H9 (cell line): ENCODE measurements at places on chromosomes 13 and 19. TPM values are rescaled to one million over a fixed set of nuclear protein-coding genes. Genes with fewer than 3 reads are reported as not detected.

Gene RNF225
- total RNA-seq: 2.0 and 2.1 TPM in 2 replicates

Gene SLC6A16
- total RNA-seq: 2.9 and 3.2 TPM in 2 replicates

DNA sequence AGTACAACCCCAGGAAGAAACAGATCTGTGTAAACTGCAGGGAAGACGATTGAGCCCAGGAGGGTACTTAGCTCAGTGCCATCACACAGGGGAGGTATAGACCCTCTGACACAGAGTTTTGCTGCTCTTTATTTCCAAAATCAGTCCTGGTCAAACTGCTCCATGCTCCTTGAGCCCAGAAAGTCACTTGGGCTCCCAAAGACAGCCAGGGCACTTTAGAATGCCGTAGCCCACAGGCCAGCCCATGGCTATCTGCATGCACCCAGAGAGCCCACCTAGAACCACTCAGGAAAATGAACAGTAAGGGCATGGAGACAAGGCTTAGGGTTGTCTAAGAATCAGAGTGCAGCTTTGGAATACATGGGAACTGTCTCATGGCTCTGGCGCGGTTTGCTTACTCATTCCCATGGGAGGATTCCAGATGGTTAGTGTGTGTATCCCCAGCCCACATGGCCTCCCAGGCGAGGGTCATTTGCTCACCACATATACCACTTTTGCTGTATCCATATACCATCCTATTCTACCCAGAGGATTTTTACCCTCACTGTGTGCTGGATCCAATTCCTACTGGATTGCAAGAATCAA, 14.7 kb upstream of the PDCD5 start:
- no peaks in the 10 kb centered on the region for H3K36me3 ChIP-seq
- H3K4me1 ChIP-seq: no peaks in the 10 kb centered on the region
- DNase-seq: no peak
- H3K4me3 ChIP-seq: no peak overlapping the region

DNA sequence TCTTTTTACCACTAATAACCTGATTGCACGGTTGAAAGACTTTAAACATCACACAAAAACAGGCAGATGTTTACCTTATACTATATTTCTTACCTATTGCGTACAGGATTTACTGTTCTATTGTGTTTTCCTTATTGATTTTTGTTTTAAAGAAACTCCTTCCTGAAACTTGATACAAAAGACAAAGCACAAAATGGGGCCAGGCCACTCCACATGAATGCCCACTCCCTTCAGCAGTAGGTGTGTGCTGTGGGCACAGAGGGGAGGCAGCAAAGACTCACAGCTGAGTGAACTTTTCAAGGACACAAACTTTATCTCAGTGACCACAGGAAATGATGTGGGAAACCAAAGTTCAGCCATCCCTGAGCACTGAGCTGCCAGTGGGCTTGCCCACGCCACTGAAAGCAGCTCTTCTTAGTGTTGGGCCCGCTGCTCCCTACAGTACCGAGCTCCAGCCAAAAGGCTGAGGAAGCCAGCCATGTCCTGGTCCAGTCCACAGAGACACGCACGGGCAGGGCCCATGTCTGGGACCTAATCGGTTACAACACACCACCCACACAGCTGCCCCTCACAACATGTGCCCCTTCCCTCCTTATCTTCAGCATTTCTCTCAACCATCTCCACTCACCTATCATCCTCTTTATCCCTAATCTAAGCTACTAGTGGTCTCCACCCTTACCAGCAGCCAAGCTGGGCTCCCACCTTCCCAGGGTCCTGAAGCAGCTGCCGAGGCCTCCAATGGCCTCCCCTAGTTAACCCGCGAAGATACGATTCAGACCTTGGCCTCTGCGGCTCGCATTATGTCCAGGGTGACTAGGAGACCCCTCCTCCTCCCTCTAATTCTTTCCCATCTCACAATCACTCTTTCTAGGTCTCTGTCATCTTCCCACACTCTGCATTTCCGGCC, 39.5 kb downstream of the ATP7B start:
- no peaks in the 10 kb centered on the region for H3K4me1 ChIP-seq
- H3K36me3 ChIP-seq: no peaks in the 10 kb centered on the region
- no peak overlapping the region for H3K27ac ChIP-seq
- DNase-seq: no peak
- no peaks in the 10 kb centered on the region for H3K27me3 ChIP-seq

Gene PTPRH
- 0.24 and 0.33 TPM in 2 replicates for total RNA-seq

DNA sequence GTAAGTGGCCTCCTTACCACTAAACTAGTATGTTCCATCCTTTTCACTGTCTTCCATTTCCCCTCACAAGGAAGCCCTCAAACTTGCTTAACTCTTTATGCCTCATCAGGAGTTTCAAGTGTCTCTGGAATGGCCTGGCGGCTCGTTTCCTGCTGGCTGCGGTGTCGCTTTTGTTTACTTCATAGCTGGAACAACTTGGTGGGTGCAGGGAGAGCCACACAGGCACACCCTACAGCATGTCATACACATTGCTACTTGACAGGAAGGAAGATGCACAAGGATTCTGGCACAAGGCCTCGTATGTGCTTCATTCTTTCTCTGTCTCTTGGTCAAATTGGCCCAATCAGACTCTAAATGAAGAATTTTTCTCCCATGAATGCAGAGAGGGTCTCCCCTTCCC, 488.3 kb downstream of the FOXO1 start:
- H3K27me3 ChIP-seq: no peaks in the 10 kb centered on the region
- H3K36me3 ChIP-seq: no peaks in the 10 kb centered on the region
- no peak for DNase-seq
- no peak overlapping the region for H3K27ac ChIP-seq

DNA sequence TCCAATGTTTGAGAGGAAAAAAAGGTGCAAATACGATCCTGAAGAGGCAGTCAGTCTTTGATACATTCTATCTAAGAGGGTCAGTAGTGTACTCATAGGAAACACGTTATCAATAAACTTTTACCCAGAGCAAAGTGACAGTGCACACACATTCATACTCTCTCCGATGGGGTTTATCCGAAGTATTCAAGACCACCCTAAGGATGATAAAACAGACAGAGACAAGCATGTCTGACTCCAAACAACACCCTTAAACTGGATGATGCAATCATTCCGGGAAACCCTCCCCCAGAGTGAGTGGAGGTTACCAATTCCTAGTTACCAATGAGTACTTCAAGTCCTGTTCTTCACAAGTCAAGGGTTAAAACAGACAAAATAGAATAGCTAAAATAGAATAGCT, 79.1 kb downstream of the DNAJC3 start:
- H3K4me1 ChIP-seq: no peaks in the 10 kb centered on the region
- no peaks in the 10 kb centered on the region for H3K27me3 ChIP-seq
- no peaks in the 10 kb centered on the region; the same call in 2 of the 3 replicates for H3K36me3 ChIP-seq
- no peak overlapping the region for H3K27ac ChIP-seq

GRCh38 chr13:71118779-71119364, 748.1 kb downstream of the DACH1 start:
- no peaks in the 10 kb centered on the region for H3K36me3 ChIP-seq
- H3K27me3 ChIP-seq: no peaks in the 10 kb centered on the region
- H3K4me3 ChIP-seq: no peak overlapping the region
- H3K4me1 ChIP-seq: no peaks in the 10 kb centered on the region
- DNase-seq: no peak

DNA sequence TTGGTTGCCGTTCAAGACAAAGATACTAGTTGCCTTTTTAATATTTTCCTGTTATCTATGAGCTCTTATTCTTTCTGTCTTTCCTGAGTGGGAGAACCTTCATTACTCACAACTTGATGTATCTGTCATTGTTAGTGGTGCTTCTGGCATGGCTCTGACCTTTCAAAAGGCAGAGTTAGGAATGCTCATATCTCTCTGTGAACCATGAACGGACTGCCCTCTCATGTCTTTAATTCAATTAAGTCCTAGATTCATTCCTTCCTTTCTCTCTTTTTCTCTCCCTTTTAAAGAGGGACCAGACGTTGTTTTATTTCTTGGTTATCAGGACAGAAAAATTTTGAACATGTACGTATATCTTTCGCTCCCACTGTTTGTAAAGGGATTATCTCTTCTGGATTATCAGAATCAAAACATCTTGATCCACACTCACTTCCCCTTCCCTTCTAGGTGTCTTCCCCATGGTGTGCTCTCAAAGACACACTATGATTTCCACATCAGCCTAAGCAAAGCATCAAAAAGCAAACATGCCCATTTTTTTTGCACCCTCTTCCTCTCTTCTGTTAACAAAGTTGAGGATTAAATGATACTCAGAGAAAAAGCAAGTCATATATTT, 90.3 kb downstream of the LRCH1 start:
- no peaks in the 10 kb centered on the region for H3K36me3 ChIP-seq
- no peak for DNase-seq
- H3K27ac ChIP-seq: no peak overlapping the region
- H3K4me1 ChIP-seq: peaks cover 3% of the 10 kb centered on the region
- no peak overlapping the region for H3K4me3 ChIP-seq
- no peaks in the 10 kb centered on the region for H3K27me3 ChIP-seq

GRCh38 chr19:19040417-19040816, 7.0 kb downstream of the ARMC6 start:
- no peaks in the 10 kb centered on the region for H3K4me1 ChIP-seq
- H3K36me3 ChIP-seq: peaks cover 49% of the 10 kb centered on the region
- H3K4me3 ChIP-seq: no peak overlapping the region
- no peaks in the 10 kb centered on the region for H3K27me3 ChIP-seq
- H3K27ac ChIP-seq: no peak overlapping the region
- no peak for DNase-seq

Gene PTH2
- 0.92 and 0.96 TPM in 2 replicates for total RNA-seq

- no peak overlapping the region for H3K27ac ChIP-seq
- no peaks in the 10 kb centered on the region for H3K36me3 ChIP-seq
- no peaks in the 10 kb centered on the region; the same call in 1 of the 2 replicates for H3K4me1 ChIP-seq
- no peak overlapping the region for H3K4me3 ChIP-seq
- no peaks in the 10 kb centered on the region for H3K27me3 ChIP-seq
Measured at GRCh38 chr13:49366841-49367240, 77.0 kb downstream of the CAB39L start.

- no peak overlapping the region for H3K27ac ChIP-seq
- no peaks in the 10 kb centered on the region for H3K4me1 ChIP-seq
Measured at GRCh38 chr19:47113850-47114651, 475 bp upstream of the ZC3H4 start.

DNA sequence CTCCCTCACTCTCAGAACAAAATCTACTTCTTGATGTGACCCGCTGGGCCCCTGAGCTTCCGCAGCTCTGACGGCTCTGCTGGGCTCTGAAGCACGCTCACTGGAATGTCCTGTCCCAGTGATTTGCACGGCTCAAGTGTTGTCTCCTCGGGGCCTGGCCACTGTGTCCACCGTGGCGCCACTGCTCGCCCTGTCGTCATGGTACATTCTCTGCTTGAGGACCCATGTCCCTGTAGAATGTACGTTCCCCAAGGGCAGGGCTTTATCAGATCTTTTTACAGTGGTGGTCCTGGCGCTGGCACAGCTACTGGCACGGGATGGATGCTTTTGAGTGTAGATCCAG, 12.1 kb downstream of the KLHL26 start:
- H3K27me3 ChIP-seq: no peaks in the 10 kb centered on the region
- no peaks in the 10 kb centered on the region; the same call in 1 of the 2 replicates for H3K4me1 ChIP-seq
- 0 out of 3 replicates have a peak, but pooled peaks cover 2% of the 10 kb centered on the region for H3K36me3 ChIP-seq
- no peak overlapping the region for H3K4me3 ChIP-seq
- DNase-seq: no peak

Gene YIPF2
- total RNA-seq: 58.2 and 60.2 TPM in 2 replicates

Gene ZNF324B
- total RNA-seq: 6.3 and 8.7 TPM in 2 replicates
